ENCODE measurements at places on chromosomes 13 and 19.

- DNase-seq: no peak
These were observed 19.4 kb upstream of the RANBP3 start for GRCh38 chr19:5997371-5997770.

- DNase-seq: no peak
These were observed 13.0 kb downstream of the FFAR2 start for GRCh38 chr19:35461060-35461459.

DNA sequence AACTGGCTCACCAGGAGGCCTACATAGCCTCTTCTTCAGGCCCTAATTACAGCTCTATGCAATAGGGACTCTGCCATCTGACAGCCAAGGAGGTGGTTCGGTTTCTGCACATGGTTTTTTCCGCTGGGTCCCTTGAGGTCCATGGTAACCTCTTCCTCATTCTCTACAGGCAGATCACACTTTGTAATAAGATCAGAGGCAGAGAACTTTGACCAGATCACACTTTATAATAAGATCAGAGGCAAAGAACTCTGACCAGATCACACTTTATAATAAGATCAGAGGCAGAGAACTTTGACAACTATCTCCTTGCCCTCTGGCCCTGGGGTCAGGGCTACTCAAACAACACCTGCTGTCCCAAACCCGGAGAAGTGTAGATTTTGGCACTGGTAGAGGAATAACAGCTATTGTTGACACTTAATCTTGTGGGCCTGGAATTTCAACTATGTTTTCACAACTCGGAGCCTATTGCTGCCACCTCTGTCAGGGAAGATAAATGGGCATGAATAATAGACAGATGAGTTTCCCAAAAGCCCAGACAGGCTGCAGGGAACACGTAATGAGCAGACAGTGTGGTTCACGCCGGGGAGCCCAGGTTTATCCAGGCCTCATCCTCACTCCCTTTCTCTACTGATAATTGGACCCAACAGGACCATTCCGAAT is 246.1 kb downstream of the UQCRFS1 start:
- DNase-seq: no peak

- DNase-seq: no peak
These were observed 12.6 kb downstream of the CCL25 start for GRCh38 chr19:8064911-8065874.

- DNase-seq: no peak
These were observed 484.2 kb upstream of the SLITRK1 start for GRCh38 chr13:84366506-84366905.

GRCh38 chr13:26518451-26518959 is 39.0 kb upstream of the WASF3 start:
- no peak for DNase-seq

DNA sequence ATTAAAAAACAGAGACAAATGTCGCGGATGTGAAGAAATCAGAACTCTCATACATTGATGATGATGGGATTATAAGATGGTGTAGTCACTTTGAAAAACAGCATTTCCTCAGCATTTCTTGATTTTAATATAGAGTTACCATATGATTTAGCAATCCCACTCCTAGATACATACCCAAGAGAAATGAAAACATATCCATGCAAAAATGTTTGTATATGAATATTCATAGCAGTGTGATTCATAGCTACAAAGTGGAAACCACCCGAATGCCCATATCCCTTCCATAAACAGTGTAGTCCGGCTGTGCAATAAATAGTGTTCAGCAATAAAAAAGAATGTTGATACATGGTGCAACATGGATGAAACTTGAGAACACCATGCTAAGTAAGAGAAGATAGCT is 44.6 kb downstream of the DPY19L3 start:
- no peak for DNase-seq

- DNase-seq: no peak
These were observed 53.5 kb upstream of the TSHZ3 start for GRCh38 chr19:31402529-31403316.

DNA sequence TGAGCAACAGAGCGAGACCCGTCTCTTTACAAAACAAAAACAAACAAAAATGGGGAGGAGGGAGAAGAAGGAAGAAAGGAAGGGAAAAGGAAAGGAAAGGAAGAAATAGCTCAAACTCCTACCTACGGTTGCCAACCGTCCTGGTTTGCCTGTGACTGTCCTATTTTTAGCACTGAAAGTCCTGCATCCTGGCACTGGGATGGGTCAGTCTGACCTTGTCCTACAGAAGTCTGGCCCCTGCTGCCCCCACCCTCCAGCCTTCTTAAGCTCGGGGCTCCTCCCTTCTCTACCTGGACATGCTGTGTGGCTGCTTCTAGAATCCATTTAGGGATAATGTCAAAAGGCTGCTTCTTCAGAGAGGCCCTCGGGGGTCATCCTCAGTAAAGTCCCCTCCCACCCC is 1.2 kb upstream of the STXBP2 start:
- DNase-seq: no peak

DNA sequence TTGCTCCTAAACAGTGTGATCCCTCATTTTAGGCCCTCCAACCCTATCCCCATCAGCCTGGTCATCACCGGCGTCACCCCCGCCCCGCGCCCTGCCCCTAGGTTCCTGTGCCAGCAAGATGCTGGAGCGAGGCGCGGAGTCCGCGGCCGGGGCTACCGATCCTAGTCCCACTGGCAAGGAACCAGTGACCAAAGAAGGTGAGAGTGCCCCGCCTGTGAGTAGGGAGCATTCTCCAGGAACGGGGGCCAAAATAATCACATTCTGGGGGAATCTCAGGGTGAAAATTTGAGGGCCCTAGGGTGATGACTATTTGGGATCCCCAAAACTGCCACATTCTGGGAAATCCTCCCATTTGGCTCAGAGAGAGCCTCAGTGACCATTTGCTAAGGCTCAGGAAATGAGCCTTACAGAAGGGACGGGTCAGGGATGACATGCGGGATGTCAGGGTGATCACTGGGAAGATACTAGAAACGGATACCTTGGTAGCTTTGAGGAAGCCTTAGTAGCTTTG is 1.4 kb downstream of the ZNF575 start:
- DNase-seq: no peak

DNA sequence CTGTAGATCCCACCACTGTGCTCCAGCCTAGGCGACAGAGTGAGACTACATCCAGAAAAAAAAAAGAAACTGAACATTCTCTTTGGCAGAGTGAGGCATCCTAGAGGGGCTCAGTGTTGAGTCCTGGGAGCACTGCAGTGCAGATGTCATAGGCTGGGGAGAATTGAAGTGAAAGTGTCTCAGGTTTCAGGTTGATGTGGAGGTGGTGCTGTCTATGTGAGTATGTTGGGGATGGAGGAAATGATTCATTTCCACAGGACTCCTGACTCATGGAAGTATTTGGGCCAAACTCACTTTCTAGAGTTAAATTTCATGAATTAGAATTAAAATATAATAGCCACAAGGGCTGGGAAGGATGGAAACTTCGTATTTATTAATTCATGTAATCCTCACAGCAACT is 134.4 kb upstream of the TSC22D1 start:
- no peak for DNase-seq

GRCh38 chr19:40800997-40801377 is 2.0 kb downstream of the EGLN2 start:
- DNase-seq: no peak

GRCh38 chr13:29654843-29655547 is 59.5 kb upstream of the SLC7A1 start:
- no peak for DNase-seq

DNA sequence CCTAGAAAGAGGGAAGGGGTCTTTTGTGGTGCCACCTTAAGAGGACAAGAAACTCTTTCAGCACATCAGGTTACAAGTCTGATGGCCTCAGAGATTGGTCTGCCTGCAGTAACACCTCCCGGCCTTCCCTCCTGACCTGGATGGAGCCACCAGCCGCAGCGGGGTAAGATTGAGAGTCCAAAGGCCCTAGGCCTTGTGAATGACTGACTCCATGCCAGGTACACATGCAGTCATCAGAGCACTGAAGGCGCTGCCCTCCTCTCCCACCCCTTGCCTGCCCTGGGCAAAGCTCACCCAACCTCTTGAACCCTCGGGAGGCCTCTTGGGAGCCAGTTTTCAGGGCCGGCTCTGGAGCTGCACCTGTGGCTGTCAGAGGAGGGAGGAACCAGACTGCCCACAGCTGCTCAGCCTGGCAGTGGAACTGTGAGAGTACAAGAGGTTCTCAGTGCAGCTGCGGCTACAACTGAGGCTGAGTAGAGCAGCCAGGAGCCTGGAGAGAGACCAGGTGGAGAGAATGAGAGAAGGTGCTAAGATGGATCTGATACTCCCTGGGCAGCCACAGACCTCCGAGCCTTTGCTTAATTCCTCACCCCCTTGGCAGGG is 23.8 kb upstream of the C13orf42 start:
- no peak for DNase-seq

GRCh38 chr13:48993150-48993549 is 17.4 kb downstream of the FNDC3A start:
- no peak for DNase-seq

- DNase-seq: no peak
These were observed 42.3 kb downstream of the ZNF493 start for GRCh38 chr19:21439201-21439751.

- no peak for DNase-seq
These were observed 494.3 kb downstream of the COG6 start for GRCh38 chr13:40149611-40150274.

- no peak for DNase-seq
These were observed 39.2 kb downstream of the TSSK6 start for GRCh38 chr19:19475849-19476828.

DNA sequence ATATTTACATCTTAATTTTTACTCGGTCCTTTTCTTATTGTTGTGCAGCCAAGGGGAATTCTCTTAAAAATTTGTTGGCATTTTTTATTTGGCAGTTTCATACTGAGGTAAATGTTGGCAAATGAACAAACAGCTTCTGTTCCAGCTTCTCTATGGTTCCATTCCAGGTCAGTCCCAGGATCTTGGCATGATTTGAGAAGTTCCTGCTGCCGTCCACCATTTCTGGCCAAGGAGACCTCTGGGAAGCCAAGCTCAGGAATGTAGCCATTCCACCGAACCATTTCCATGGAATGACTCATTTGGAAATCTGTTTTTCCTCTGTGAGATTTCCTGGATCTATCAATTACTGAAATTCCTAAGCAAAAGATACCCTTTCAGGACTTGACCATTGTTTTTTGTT is 43.9 kb downstream of the SLC10A2 start:
- DNase-seq: no peak

DNA sequence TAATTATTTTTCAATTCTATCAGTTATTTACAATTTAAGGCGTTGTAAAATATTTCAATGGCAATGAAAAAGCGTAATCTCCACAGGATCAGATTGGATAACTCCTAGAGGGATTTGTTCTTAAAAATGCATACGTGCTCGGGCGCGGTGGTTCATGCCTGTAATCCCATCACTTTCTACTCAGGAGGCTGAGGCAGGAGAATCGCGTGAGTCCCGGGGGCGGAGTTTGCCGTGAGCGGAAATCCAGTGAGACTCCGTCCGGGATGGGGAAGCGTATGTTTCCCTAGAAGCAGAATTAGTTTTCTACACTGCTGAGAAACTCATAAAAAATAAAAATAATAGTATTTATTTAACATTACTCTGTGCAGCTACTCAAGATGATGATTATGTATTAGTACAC is 917.8 kb upstream of the PCDH20 start:
- no peak for DNase-seq

DNA sequence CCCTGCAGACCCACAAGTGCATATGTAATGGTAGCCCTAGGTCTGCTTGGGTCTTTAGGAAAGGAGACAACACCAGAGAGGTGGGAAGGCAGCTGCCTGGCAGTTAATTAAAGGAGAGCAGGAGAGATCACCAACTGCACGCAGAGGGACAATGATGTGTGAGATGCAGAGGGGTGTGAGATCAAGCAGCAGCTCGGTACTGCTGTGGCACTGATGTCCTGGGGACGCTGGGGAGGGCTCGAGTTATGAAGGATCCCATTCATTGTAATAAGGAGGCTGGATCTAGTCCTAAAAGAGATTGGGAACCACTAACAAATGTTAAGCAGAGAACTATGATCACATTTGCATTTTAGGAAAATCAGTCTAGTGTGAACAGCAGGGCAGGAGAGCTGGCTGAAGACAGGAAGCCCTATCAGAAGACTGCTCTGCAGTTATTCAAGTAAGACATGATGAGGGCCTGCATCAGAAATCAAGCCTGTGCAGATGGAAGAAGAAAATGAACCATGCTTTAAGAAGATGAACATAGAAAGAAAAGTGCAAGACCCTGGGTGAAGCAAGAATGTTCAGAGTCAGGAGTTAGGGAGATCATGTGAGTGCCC is 80.4 kb downstream of the DLEU7 start:
- no peak for DNase-seq

GRCh38 chr19:15379999-15380647 is 536 bp upstream of the AKAP8 start:
- DNase-seq: no peak

DNA sequence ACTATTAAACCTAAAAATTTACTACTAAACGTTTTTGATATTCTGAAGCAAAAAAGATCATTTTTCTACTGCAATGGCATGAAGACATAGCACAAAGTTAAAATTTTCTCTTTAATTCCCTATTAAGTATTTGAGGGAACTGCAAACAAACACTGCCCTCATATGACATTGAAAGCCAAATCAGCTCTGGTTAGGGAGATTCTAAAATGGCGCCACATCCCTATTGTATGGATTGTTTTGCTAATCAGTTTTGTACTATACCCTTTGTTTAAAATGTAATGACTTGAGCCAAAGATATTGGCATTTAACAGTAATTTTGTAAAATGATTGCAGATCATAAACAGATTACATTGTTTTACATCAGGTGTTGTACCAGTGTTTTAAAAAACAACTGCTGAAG is 65.8 kb downstream of the FLT1 start:
- DNase-seq: no peak

GRCh38 chr13:30832845-30833332 is 73.2 kb upstream of the MEDAG start:
- DNase-seq: no peak

GRCh38 chr19:11499220-11499726 is 6.4 kb downstream of the ZNF653 start:
- DNase-seq: no peak

DNA sequence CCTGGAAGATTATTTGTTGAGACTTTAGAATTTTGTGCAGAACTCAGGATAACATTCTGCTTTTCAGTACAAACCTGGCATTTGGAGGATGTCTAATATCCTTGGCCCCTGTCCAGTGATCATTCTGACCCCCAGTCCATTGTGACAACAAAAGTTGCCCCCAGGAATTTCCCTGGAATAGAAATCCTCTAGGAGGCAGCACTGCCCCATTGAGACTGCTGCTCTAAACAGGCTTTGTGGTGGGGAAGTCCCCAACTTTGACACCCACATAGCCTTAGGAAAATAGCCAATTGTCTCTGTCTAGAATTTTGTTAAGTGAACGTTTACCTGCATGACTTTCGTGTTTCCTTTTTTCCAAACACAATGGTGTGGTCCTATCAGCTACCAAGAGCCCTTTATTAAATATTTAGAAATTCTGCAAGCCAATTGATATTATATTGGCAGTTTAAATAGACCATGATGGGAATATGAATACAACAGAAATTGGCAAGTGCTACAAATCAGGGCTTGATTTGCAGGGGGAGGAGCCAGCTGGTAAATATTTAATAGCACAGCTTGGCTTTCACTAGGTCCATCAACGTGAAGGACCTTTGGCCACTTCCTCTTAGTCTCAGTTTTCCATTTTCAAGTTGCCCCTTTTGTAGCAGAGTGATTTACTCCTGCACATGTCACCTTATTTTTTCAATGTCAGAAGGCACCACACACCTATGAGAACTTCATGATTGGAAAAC is 451.7 kb downstream of the EFNB2 start:
- no peak for DNase-seq
